ENCODE measurements at places on chromosomes 1 and 21.
A peak's percentile ranks its signal among the peaks of the same experiment; 100 is the strongest.

DNA sequence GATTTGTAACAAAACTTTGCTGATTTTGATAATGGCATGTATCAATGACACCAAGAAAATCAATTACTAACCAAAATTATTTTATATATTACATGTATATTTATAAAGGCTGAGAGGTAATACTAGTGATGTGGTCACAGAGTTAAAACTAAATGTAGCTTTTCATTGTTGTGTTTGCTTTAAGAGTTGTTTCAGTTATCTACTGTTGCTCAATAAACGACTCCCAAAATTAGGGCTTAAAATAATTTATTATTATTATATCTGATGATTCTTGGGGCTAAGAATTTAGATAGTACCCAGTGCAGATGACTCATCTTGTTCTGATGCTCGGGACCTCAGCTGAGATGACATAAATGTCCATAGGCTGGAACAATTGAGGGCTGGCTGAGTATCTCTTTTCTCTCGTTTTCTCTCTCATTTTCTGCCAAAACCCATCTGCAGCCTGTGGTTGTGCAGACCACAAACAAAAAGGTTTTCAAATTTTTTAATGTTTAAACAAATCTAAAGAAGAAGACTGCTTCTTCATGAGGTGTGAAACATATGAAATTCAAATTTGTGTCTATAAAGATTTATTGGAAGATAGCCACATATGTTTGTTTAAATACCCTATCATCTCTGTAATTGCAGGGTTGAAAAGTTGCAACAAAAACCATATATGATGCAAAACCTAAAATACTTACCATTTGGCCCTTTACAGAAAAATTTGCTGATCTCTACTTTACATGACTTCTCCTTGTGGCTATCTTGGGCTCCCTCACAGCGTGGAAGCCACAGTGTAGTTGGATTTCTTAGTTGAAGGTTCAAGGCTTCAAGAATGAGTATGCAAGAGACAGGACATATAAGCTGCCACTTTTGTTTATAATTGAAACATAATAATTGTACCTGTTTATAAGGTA, 14.8 kb upstream of the PTPRC start:
- peak; percentile 42 for DNase-seq

GRCh38 chr21:35679076-35679475, 381.2 kb downstream of the SETD4 start:
- no peak for DNase-seq

DNA sequence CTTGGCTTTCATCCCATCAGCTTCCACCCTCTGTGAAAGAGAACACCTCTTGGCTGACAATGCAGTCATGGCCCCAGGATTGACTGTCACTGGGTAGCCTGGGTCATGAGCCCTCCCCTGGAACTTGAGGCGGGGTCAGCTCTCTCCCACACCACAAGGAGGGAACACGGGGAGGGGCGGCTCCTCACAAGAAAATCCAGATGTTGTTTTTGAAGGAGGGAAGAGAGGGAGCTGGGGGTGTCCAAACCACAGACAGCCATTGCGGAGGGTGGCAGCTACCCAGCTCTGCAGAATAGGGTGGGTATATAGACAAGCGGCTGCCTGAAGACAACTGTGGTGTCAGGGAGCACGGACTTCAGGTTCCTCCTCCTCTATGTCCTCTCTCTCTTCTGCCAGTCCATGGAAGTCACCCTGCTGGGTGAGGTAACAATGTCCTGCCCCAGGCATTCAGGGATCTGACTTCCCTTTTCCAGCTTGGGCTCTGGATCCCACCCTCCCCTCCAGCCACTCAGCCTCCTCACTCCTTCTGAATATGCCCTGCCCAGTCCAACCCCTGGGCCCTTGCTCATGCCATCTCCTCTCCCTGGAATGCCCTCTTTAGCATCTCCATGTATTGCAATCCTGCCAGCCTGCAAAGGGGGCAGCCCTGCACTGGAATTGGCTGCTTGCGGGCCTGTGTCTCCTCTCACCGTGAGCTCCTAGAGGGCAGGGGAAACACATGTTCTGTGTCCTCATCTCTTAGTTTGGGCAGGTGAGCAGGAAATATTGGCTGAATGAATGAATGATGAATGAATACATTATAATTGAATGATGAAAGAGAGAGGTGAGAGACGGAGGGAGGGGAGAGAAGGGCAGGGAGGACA, 60.9 kb upstream of the RUNX3 start:
- no peak for DNase-seq

GRCh38 chr1:107004421-107004820, 52.1 kb upstream of the PRMT6 start:
- DNase-seq, result no peak

GRCh38 chr1:205344066-205344928, 12.4 kb downstream of the KLHDC8A start:
- no peak for DNase-seq

DNA sequence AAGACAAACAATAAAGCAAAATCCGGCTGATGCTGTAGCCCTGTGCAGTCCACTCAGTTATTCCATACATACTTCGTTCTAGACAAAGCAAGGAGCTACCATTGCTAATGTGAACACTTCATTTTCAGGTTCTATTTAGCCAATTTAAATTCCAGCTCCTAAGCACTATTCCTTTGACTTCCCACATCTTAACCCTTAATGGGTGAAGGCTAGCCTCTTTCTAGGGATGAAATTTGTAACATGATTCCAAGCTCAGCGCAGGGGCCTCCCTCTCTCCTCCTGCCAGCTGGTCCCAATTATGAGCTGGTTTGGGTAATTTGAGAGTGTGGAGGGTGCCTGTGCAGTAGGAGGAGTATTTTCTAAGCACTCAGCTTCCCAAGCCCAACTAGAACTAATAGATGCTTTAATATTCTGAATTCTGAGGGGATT, 53.9 kb upstream of the PTGFRN start:
- peak; percentile 62 for DNase-seq

Data from GM04504 (cell line).